Lower lobe of right lung (tissue), 2 donors: ENCODE measurements at places on chromosomes 3 and 15. TPM values are rescaled to one million over a fixed set of nuclear protein-coding genes. Genes with fewer than 3 reads are reported as not detected.

MKRN2OS gene
- total RNA-seq, result not detected

CPN2 gene
- total RNA-seq, result not detected

ISLR gene
- total RNA-seq, result 24.0 TPM

CCDC80 gene
- 148 TPM for total RNA-seq

STRA6 gene
- total RNA-seq, result not detected

TRAK1 gene
- 50.6 TPM for total RNA-seq

LRRIQ4 gene
- not detected for total RNA-seq

PLD1 gene
- 27.7 TPM for total RNA-seq

MME gene
- 85.4 TPM for total RNA-seq

ACKR4 gene
- 8.5 TPM for total RNA-seq

DNA sequence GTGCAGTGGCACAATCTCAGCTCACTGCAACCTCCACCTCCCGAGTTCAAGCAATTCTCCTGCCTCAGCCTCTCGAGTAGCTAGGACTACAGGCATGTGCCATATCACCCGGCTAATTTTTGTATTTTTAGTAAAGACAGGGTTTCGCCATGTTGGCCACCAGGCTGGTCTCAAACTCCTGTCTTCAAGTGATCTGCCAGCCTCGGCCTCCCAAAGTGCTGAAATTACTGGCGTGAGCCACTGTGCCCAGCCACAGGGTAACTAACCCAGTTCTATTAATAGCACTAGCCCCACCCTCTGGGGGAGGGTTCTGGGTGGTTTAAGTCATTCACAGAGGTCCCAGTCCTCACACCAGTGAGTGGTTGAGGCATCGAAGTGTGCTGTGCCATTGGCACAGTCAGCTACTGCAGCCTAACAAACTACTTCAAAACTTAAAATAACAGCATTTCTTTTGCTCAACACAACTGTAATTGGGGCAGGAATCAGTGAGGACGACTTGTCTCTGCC lies 44.0 kb downstream of the RHCG start:
- H3K27me3 ChIP-seq, result peaks cover 34% of the 10 kb centered on the region
- H3K4me3 ChIP-seq, result no peak overlapping the region
- H3K27ac ChIP-seq, result no peak overlapping the region
- no peaks in the 10 kb centered on the region for H3K4me1 ChIP-seq
- no peaks in the 10 kb centered on the region for H3K36me3 ChIP-seq

GRCh38 chr15:68614286-68615035 lies 35.7 kb downstream of the CORO2B start:
- H3K36me3 ChIP-seq, result no peaks in the 10 kb centered on the region
- H3K27me3 ChIP-seq, result no peaks in the 10 kb centered on the region
- H3K27ac ChIP-seq, result no peak overlapping the region
- DNase-seq, result no peak
- no peak overlapping the region for H3K4me3 ChIP-seq

DNA sequence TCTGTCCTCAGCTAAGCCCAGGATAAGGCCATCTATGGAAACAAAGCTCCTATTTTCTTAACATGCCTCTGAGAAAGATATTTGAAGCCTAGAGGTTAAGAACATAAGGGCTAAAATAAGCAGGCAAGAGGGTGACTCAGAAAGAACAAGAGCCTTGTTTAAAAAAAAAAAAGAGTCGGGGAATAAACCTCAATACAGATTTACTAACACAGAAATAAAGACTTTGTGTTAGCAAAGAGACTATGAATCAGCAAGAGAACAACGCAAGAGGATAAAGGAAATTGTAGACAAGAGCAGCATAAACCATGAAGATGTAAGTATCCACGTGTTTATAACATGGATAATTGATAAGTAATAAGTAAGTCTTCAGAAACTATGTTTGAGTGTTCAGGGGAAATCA lies 36.0 kb downstream of the RAB27A start:
- no peak overlapping the region for H3K4me3 ChIP-seq
- H3K27me3 ChIP-seq, result no peaks in the 10 kb centered on the region
- no peak for DNase-seq
- H3K4me1 ChIP-seq, result peaks cover 68% of the 10 kb centered on the region
- no peaks in the 10 kb centered on the region for H3K36me3 ChIP-seq

DNA sequence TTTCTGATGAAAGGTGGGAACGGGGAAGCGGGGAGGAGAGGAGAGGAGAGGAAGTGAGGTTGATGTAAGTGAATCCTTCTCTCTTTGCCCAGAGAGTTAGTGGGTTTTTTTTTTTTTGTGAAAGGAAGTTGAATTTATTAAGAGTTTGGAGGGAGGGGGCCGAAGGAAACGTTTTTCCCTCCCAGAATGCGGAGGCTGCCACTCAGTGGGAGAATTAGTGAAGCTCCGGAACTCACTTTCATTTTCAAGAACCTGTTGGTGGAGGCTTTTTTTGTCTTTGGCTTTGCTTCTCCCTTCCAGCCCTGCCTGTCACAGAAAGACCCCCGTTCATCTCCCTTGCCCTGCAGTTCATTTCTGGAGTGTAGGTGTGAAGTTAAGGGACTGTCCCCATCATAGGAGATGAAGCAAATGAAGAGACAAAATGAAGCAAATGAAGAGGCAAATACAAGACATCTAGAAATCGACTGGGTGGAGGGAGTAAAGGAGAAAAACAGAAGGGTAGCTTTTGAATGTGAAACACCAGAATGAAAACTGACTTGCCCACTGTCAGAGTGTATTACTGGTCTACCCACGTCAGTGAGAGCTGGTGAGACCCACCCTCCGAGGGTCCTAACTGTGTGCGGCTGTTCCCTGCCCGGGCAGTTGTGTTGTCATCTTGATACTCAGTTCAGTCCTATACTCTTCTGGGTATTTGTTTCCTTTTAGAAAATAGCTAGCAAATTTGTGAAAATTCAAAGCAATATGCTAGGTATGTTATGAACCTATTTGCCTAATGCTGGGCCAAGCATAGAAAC lies 91.5 kb downstream of the ITPR1 start:
- H3K36me3 ChIP-seq, result no peaks in the 10 kb centered on the region
- no peaks in the 10 kb centered on the region for H3K27me3 ChIP-seq
- H3K4me1 ChIP-seq, result peaks cover 58% of the 10 kb centered on the region

GRCh38 chr3:187833799-187834578 lies 88.7 kb upstream of the BCL6 start:
- H3K27ac ChIP-seq, result no peak overlapping the region
- H3K4me3 ChIP-seq, result no peak overlapping the region
- no peaks in the 10 kb centered on the region for H3K27me3 ChIP-seq

GRCh38 chr3:172447611-172448579 lies at the start of gene GHSR:
GHSR (minus strand) TSS chr3:172448456; CDS start chr3:172448413, 43 bp downstream.
- DNase-seq, result no peak
- H3K27ac ChIP-seq, result no peak within 1 kb of the TSS
- peaks cover 56% of the 10 kb centered on the region for H3K27me3 ChIP-seq
- no peaks in the 10 kb centered on the region for H3K36me3 ChIP-seq
- no peak within 1 kb of the TSS for H3K4me3 ChIP-seq
- peaks cover 10% of the 10 kb centered on the region for H3K4me1 ChIP-seq

DNA sequence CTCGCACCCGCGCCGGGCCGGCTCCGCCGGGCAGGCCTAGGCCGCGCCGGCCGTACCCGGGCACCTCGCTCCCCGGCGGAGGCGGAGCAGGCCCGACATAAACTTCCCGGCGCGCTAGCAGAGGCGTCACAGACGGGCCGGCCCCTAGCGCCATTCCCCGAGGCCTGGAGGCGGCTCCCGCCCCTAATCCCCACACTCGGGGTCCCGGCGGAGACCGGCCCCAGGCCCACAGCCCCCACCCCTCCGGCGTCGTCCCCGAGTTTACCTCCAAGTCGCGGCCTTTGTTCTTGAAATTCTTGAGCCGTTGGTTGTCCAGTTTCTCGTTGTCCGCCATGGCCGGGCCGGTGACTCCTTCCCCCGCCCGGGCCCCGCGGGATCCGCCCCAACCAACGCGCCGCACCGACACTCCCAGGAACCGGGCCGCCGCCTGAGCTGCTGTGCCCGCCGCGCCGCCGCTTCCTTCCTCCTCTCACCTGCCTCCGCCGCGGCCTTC lies 376 bp downstream of the KPNA4 start:
- peaks cover 53% of the 10 kb centered on the region for H3K4me1 ChIP-seq
- peak overlapping the region; percentile 81 for H3K4me3 ChIP-seq
- H3K27ac ChIP-seq, result peak overlapping the region; percentile 98
- no peaks in the 10 kb centered on the region for H3K36me3 ChIP-seq
- no peaks in the 10 kb centered on the region for H3K27me3 ChIP-seq
- peak; percentile 84 for DNase-seq

DNA sequence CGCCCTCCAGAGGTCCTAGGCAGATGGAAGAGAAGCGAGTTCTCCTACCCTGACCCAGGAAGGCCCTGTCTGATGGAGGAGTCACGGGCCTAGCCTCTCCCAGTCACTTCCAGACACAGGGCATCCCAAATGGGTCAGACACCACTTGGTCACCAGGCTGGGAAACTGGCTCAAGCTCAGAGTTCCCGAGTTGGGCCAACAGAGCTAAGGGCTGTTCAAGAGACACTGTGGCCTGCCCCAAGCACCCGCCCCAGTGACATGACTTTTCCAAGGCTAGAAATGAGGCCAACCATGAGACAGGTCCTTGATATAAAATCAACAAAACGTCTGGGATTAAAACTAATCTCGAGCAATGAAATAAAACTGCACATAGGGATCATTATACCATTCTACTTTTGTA lies 113.8 kb downstream of the IQSEC1 start:
- peaks cover 5% of the 10 kb centered on the region for H3K36me3 ChIP-seq
- no peaks in the 10 kb centered on the region for H3K27me3 ChIP-seq
- H3K4me3 ChIP-seq, result no peak overlapping the region
- peak overlapping the region; percentile 32 for H3K27ac ChIP-seq

- no peak overlapping the region for H3K27ac ChIP-seq
- no peak for DNase-seq
- H3K36me3 ChIP-seq, result no peaks in the 10 kb centered on the region
- H3K4me3 ChIP-seq, result no peak overlapping the region
- no peaks in the 10 kb centered on the region for H3K4me1 ChIP-seq
- H3K27me3 ChIP-seq, result no peaks in the 10 kb centered on the region
These were observed 28.6 kb upstream of the ST8SIA2 start for GRCh38 chr15:92365084-92365483.

- H3K4me3 ChIP-seq, result no peak overlapping the region
- no peaks in the 10 kb centered on the region for H3K27me3 ChIP-seq
- H3K4me1 ChIP-seq, result no peaks in the 10 kb centered on the region
These were observed 11.6 kb upstream of the TFRC start for GRCh38 chr3:196093317-196094111.

DNA sequence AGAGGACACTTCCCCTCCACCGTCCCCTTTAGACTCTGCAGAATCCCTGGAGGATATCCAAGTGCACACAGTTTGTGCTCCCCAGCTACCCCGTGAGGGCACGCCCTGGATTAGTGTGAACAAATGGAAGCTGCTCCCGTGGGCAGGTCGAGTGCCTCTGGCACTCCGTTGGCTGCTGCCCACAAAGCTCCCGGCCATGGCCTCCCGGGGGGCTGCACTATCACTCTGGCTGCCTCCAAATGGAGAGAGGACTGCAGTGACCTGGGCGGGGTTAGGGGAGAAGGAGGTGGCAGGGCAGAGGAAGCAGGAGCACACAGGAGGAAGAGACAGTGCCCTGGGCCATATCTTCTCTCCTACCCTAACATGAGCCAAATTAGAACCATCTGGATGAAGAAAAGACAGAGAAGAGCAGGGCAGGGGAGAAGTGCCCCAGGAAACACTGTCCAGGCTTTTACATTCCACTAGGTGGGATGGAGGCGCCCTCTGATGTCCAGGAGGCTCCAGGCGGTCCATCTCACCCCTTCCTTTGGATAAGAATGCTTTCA lies 29.4 kb upstream of the ACAD9 start:
- no peak overlapping the region for H3K27ac ChIP-seq
- DNase-seq, result no peak
- no peaks in the 10 kb centered on the region for H3K27me3 ChIP-seq
- no peak overlapping the region for H3K4me3 ChIP-seq

- no peaks in the 10 kb centered on the region for H3K36me3 ChIP-seq
- H3K4me1 ChIP-seq, result no peaks in the 10 kb centered on the region
- no peak overlapping the region for H3K4me3 ChIP-seq
- no peaks in the 10 kb centered on the region for H3K27me3 ChIP-seq
These were observed 28.7 kb upstream of the SRPRB start for GRCh38 chr3:133776794-133777438.

DNA sequence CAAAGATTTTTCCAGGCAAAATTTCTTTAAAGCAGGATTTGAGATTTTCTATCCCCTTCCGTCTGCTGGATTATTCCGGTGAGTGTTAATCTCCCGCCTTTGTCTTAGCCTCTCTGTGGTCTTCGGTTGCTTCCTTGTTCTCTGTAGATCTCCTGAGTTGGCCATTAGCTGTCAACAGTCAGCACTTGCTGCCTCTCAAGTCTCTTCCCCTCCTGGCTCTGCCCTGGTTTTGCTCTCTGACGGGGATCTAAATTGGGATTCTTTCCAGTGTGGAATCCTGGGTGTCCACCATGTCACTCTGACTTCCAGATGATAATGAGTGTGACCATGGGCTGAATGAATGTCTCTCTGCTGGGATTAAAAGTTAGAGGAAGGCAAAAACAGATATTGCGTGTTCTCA lies 121.5 kb downstream of the IGF1R start:
- H3K4me1 ChIP-seq, result no peaks in the 10 kb centered on the region
- H3K27me3 ChIP-seq, result no peaks in the 10 kb centered on the region
- H3K27ac ChIP-seq, result no peak overlapping the region
- no peak overlapping the region for H3K4me3 ChIP-seq
- H3K36me3 ChIP-seq, result no peaks in the 10 kb centered on the region
